Stimulated activated CD4-positive, alpha-beta T cell treated with anti-CD3 and anti-CD28 coated beads, Interleukin-2, amount 100 ng/mL, for 48 hours (primary cell): ENCODE measurements at places on chromosomes 3 and 15.

DNA sequence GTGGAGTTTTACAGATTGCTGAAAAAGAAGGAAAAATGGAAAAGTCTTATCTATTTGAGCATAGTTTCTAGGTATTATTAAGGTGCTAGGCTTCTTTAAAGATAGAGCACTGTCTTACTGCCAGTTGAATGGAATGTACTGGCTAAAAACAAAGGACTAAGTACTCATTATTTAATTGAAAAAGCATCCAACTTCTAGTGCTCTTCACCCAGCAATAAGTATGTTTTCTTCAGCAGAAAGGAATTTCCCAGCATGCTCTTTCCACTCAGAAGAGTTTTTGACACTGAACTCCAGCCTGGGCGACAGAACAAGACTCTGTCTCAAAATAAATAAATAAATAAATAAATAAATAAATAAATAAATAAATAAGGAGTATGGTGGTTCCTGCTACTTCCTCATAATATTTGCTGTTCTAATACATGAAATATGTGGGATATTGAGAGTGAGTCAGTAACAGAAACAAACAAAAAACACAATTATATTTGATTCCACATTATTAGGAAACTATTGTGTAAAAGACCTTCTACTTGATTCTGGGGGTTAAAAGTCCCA lies 70.6 kb downstream of the ATP13A4 start:
- no peak for DNase-seq

DNA sequence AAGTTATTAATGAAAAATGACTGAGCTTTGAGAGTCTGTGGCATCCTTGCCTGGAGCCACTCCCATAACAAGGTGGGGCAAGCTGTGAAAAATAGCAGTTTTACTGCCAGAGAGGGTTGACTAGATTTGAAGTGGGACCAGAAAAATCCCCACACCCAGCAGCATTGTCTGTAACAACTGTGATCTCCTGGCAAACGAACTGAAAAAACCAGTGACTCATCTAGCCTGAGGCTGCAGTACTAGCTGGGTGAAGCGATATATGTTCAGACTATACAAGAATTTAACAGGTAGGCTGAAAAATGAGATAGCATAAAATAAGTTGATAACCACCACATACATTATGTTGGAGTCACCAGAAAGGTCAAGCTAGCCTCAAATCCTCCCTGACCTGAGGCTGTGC lies 64.0 kb downstream of the DPH6 start:
- DNase-seq, result no peak

GRCh38 chr3:154095832-154096421 lies 25.3 kb upstream of the ARHGEF26 start:
- DNase-seq, result no peak

- no peak for DNase-seq
Measured at GRCh38 chr3:169268286-169268776, 395.2 kb downstream of the MECOM start.

- DNase-seq, result no peak
Measured at GRCh38 chr15:73688455-73688854, 4.3 kb downstream of the CD276 start.

DNA sequence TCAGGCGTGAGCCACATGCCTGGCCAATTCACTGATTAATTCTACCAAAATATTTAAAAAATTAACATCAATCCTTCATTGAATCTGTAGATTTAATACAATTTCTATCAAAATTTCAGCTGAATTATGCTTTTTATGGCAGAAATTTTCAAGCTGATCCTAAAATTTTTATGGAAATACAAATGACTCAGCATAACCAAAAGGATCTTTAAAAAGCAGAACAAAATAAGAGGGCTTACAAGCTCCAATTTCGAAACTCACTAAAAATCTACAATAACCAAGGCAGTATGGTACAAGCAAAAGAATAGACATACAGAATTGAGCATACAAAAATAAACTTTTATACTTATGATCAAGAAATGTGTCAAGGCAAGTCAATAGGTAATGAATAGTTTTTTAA lies 180.4 kb upstream of the CTNNB1 start:
- no peak for DNase-seq

GRCh38 chr3:36866368-36866767 lies 78.5 kb downstream of the TRANK1 start:
- DNase-seq, result no peak

- DNase-seq, result no peak
Measured at GRCh38 chr3:14461748-14462324, 59.4 kb downstream of the SLC6A6 start.

DNA sequence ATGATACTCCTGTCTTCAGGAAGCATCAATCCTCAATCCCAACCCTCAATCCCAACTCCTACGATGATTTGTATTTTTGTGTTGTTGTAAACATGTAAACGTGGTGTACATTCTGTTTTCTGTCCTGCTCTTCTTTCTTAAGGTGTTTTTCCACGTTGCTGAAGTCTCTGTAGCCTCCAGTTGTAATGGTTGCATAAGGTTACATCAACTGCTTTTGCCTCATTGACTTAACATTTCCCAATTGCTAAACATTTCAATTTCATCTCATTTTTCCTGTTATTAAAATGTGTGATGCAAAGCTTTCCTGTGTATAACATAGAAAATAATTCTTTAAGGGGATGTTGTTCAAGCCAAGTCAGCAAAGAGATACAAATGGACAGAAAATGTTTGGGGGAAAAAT lies 33.4 kb downstream of the HRH1 start:
- DNase-seq, result no peak
